Activated CD4-positive, CD25-positive, alpha-beta regulatory T cell (primary cell): ENCODE measurements at places on chromosomes 1 and 21.

DNA sequence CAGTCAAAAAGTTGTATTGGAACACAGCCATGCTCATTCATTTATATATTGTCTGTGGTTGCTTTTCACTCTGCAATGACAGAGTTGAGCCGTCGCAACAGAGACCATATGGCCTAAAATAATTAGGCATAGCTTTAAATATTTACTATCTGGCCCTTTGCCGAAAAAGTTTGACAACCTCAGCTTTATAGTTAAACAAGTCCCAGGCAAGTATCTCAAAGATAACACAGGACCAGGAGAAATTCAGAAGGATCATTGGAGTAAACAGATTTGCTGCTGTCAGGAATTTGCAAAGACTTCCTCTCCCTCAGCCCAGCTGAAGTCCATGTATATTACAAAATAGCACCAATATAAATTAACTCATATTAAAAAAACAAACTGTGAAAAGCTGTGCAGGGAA is 34.4 kb downstream of the NID1 start:
- no peak for DNase-seq

- DNase-seq, result no peak
Observed at GRCh38 chr21:37829447-37829846, 86.8 kb downstream of the KCNJ6 start.

DNA sequence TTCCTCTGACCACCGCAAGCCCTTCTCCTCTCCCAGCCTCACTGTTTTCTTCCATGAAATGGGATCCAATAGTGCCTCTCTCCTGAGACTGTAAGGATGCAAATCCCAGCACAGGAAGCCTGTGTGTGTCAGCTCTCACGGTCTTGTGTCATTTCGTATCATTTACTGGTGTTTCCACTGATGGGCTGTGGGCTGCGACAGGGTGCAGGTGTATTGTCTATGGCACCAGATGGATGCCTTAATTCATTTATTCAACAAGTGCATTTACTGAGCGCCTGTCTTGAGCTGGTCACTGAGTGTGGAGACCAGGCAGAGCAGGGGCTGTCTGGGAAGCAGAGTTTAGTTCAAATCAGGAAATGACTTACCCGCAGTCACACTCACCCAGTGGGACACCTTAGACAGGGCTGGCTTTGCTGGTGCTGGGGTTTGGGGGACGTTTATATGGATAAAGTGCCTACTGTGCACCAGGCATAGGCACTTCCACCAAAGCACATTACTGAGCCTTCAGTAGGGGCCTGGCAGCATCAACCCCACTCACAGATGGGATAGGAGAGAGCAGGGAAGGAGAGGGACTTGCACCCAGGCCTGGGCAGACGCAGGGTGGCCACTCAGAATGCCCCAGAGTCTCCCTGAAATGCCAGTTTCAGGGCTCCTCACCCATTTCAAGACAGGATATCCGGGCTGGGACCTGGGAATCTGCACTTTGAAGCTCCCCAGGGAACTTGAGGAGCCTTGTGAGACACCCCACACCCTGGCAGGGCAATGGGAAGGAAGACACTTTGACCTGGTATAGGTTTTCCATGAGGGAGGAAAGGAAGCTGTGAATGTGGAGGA is 398.9 kb downstream of the MATN1 start:
- no peak for DNase-seq

GRCh38 chr21:46482225-46482845 is 23.6 kb downstream of the DIP2A start:
- no peak for DNase-seq

DNA sequence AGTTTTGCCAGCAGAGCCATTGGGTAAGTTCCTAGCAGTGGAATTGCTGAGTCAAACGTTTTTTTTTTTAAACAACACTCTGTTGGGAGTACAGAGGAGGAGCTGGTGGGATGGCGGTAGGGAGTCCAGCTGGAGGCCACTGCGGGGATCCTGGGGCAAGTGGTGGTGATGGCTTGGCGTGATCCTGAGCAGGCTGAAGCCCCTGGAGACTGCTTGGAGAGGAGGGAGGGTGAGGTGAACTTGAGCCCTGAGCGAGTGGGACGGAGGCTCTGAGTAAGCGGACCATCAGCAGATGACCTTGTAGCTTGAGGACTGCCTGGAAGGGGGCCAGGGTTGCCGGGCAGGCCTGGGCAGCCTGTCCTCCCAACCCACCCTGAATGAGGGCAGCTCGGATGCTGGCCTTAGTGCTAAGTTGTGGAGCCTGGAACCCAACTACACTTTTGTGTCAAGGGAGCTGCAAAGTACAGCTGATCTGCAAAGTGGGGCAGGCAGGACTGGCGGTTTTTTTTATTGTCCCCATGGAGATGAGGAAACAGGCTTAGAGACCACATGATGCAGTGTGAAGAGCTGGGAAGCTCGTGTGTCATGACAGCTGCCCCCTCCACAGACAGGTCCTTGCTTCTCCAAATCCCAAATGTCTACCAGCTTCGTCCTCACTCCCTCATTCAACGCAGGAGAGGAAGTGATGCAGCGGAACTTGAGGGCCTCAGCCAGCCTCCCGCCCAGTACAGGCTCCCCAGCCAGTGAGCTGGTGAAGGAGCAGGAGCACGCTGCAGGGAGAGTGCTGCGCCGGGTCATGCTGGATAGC is 20.2 kb downstream of the MRPL37 start:
- DNase-seq, result no peak

DNA sequence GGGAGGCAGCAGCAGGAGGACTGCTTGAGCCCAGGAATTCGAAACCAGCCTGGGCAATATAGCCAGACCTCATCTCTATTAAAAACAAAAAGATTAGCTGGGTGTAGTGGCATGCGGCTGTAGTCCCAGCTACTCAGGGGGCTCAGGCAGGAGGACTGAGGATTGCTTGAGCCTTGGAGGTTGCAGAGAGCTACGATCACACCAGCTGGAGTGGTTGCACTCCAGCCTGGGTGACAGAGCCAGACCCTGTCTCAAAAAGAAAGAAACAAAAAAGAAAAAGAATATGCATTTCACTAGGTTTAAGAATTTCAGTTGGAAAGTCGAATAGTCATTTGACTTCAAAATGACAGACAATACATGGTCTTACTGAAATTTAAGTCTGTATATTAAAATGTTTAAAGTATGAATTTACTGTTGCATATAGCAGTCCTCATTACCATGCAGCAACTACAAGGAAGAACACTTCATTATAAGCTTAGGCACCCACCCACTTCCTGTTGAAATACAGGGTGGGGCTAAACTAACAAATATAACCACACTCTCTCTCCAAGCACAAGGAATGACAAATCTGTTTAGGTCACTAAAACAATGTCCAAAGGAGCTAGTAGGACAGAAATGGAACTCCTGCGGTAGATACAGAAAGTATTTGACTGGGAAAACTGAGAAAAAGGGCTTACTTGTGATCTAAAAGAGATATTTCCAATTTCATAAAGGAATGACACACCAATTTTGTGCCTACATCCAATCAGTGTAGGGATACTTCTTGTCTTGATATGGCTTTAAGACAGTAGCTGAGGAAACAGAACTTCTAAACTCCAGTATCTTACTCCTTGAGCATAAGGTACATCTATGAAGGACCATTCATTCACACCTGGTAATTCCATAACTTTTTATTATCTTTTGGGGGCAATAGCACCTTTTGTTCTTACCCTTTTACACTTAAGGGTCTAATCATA is 44.1 kb downstream of the GPR3 start:
- DNase-seq, result no peak

GRCh38 chr1:41325801-41326200 is 35.4 kb upstream of the FOXO6 start:
- no peak for DNase-seq

- no peak for DNase-seq
Observed at GRCh38 chr1:101276818-101277217, 40.0 kb downstream of the S1PR1 start.

GRCh38 chr21:31409831-31410487 is 65.9 kb upstream of the TIAM1 start:
- no peak for DNase-seq

GRCh38 chr1:237795558-237795957 is 95.2 kb downstream of the ZP4 start:
- no peak for DNase-seq

GRCh38 chr1:244709076-244709475 is 56.1 kb downstream of the DESI2 start:
- no peak for DNase-seq

DNA sequence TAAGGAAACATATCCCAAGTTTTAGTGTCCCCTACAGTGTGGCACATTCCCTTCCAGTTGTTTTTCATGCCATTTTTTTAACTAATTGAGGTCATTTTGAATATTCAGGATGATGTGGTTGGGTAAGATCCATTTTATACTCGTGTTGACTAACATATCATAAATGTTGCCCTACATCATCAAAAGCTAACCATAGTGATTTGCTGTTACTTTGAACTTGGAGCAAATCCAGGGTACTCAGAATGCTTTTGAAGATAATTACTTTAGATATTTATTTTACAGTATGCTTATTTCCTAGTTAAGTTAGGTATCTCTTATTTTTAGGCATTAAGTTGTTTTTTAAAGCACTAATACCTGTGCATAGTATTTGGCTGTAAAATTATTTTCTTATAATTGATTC is 57.8 kb downstream of the DYRK1A start:
- no peak for DNase-seq

DNA sequence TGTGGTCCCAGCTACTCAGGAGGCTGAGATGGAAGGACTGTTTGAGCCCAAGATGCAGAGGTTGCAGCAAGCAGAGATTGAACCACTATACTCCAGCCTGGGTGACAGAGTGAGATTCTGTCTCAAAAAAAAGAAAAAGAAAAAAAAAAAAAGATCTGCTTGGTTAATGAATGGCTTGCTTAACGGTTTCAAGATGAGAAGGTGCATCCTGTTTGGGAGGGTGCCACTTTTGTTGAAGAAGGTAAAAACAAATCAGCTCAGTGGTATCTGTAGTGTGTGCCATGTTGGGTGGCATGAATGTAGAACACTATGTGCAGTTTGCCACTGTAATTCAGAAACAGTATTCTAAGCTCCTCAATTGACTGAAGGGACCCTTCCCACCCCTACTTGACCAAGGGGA is 94.9 kb upstream of the ETV3 start:
- no peak for DNase-seq

- no peak for DNase-seq
Observed at GRCh38 chr1:181661569-181661968, 178.3 kb downstream of the CACNA1E start.

GRCh38 chr1:205593532-205593931 is 38.3 kb downstream of the ELK4 start:
- no peak for DNase-seq

GRCh38 chr1:46409063-46409372 is 14.9 kb downstream of the FAAH start:
- DNase-seq, result no peak
